CMK (cell line): ENCODE measurements at places on chromosomes 7 and 10.

- DNase-seq: no peak
Observed at GRCh38 chr7:17304926-17305325, 6.5 kb downstream of the AHR start.

- no peak for DNase-seq
Observed at GRCh38 chr7:26645121-26645520, 219.3 kb downstream of the SKAP2 start.

DNA sequence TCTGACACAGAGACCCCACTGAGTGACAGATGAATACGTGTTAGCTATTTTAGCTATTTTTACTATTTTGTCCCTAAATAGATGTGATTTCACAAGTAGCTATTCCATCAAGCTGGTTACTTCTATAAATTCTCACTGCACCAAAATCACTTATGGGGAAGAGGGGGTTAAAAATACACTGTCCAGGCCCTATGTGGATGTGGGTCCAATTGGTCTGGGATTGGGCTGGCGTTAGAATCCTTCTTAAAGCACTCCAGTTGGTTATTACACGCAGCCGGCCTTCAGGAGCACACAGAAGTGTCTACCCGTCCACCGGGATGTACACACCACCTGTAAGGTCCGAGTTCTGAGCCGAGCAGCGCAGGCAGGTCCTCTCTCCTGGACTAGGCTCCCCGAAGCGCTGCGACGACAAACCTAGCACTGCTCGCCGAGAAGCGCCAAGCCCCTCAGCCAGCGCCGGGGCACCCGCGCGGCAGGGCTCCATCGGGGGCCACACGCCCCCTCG, 222.3 kb upstream of the MKLN1 start:
- DNase-seq: no peak

DNA sequence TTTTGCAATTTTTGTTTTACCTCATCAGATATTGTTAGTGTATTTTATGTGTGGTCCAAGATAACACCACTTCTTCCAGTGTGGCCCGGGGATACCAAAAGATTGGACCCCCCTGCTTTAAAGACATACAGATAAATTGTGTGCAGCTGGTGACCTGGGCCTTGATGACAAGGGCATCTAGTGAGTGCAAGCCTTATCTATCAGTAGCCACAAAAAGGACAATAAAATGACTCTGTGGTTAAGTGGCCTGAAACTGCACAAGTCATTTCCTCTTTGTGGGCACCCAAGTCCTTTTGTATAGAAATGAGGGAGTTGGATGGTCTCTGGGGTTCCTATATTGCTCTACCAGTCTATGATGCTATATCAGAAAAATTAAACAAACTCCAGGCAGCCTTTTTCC, 98.1 kb downstream of the PARD3 start:
- peak; percentile 49 for DNase-seq

DNA sequence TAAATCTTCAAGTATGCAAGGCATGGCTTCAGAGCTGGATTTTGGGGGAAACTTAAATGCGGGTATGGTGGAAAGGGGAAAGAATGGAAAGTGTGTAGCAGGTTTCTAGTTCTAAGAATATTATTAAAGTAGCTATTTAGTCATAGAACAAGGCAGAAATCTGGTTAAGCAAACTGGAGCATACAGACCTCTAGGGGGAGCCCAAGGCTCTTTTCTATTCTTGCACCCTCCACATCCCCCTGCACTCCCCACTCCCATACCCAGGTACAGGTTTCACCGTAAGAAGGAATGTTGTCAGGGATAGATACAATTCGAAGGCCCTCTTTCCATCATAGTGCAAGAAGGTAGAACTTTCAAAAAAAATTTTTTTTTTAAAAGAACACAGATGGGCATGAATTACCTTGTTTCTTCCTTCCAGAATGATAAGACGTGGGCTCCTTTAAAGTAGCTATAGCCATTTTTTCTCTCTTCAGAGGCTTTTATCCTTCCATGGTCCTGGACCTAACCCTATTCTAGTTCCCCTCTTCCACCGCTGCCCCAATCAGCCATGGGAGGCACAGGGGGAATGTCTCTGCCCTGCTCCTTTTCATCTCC, 41.5 kb upstream of the SMIM30 start:
- DNase-seq: no peak

GRCh38 chr7:97772045-97772901, 40.4 kb downstream of the TAC1 start:
- no peak for DNase-seq

DNA sequence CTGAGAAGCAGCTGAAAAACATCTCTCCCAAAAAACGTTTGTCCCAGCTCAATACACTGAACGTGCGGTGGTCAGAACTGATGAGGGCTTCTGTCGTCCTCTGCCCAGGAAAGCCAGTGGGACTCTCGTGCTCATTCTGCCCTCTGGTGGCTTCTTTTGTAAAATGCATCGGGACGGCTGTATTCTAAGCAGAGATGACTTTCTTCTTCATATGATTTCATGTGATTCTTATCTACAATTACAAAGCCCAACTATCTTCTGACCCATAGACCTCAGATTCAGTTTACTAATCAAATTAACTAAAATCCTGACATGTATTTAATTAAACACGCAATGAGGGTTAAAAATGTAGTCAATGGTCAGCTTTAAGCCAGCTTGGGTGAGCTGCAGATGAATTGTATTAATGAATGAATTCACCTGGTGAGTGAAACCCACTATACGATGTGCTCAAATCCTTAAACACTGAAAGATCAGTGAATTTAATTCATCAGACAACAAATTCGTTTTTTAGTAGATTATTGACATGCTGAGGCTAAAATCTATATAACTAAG, 117.6 kb upstream of the FAM204A start:
- peak; percentile 11 for DNase-seq

DNA sequence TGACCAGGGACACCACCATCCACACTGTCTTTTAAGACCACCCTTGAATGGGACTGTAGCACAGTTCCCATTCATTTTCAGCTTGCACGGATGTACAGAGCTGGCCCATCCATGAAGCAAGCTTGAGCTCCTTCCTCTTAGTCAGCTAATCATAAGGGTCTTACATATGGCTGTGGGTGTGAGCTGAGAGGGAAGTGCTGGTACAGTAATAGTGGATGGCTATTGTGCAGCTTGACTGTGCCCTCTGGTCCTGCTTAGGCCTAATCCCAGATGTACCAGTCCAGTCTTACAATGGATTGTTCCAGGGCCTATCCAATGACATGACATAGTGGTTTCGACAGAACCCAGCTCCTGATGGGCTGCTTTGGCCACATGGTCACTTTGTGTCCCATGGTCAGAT, 96.9 kb upstream of the ZNF438 start:
- no peak for DNase-seq

- peak; percentile 48 for DNase-seq
Observed at GRCh38 chr7:66921918-66922486, 977 bp downstream of the TMEM248 start.
